CD4-positive, alpha-beta T cell treated with Interleukin-1 beta for 1 hour (primary cell): ENCODE measurements at places on chromosomes 2 and 18.

DNA sequence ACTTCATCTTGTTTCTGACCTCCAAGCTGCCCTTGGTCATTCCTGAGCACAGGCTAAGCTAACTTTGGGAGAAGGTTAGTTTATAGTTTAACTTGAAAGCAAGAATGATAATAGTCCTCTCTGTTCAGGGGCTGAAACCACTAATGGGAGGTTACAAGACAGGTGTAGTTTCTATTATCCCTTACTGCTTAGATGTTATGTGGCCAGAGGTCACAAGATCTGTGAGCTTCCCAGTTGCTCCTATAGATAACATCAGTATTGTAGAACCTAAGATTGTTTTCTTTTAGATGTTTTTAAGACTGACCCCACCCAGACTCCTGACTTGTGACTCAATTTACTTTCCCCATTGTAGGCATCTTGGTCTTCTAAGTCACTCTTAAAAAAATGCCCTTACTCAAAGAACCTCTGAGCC is 94.8 kb upstream of the LPIN2 start:
- no peak for DNase-seq

GRCh38 chr2:150620855-150621254 is 133.4 kb upstream of the RND3 start:
- no peak for DNase-seq

GRCh38 chr2:216648105-216648504 is 14.9 kb downstream of the IGFBP2 start:
- DNase-seq, result no peak

GRCh38 chr2:15939556-15939853 is 845 bp upstream of the MYCN start:
- peak; percentile 33 for DNase-seq

- DNase-seq, result no peak
Measured at GRCh38 chr2:2683606-2684224, 352.6 kb upstream of the MYT1L start.

- no peak for DNase-seq
Measured at GRCh38 chr2:42001711-42002201, 46.1 kb upstream of the PKDCC start.

DNA sequence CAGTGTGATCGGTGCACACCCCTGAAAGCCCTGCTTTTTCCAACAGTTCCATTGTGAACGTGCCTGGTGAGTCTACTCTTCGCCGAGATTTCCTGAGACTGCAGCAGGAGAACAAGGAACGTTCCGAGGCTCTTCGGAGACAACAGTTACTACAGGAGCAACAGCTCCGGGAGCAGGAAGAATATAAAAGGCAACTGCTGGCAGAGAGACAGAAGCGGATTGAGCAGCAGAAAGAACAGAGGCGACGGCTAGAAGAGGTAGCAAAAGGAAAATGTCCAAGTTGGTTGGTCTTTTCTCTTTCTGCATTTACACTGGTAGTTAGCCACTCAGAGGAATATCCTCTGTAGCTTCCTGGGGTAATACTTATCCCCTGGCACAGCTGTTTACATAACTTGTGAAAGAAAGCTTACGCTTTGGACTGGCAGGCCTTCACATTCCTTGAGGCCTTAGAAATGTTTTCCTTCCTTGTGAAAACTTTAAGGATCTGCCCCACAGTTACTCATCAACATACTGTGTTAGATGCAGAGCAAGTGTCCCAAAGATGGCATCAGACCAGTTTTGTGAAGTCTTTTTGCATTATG is 146.6 kb downstream of the MAP4K4 start:
- no peak for DNase-seq

- DNase-seq, result no peak
Measured at GRCh38 chr2:74146929-74147726, 584 bp downstream of the BOLA3 start.
